ENCODE measurements at places on chromosomes 3 and 15.

- no peak for DNase-seq
These were observed 1.3 kb downstream of the SCAANT1 start for GRCh38 chr3:63910891-63911290.

GRCh38 chr15:47466357-47466756 lies 250.9 kb upstream of the SEMA6D start:
- DNase-seq, result no peak

DNA sequence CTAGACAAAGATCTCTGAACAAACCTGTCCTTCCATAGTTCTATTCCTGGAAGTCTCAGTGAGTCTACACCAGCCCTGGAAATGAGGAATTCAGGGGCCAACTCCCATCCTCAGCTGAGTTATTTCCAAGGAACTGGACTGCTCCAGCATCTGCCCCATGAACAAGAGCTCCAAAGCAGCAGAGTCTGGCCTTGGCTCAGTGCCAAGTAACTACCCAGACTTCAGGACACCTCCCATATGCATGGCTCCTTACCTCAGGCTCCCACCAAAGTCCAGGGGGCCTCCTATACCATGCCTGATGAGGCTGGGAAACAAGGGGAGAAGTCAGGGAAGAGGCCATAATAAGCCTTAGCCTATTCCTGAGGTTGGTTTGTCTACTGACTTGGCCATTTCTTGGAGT lies 45.0 kb downstream of the FAIM start:
- no peak for DNase-seq

DNA sequence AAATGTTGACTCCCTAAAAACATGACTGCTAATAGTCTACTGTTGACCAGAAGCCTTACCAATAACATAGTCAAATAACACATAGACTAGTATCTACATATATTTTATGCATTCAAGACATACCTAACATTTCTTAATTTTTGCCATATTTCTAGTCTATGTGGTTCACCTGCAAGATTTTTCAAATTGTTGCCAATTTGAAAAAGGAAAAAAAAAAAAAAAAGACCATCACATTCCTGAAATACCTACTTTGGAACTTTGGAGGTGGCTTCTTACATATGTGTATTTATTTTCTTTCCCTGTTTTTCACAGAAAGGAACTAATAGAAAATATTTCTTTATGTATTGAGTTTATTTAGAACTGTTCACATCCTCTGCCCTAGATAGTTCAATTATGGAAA lies 13.4 kb upstream of the ATP13A3 start:
- no peak for DNase-seq

DNA sequence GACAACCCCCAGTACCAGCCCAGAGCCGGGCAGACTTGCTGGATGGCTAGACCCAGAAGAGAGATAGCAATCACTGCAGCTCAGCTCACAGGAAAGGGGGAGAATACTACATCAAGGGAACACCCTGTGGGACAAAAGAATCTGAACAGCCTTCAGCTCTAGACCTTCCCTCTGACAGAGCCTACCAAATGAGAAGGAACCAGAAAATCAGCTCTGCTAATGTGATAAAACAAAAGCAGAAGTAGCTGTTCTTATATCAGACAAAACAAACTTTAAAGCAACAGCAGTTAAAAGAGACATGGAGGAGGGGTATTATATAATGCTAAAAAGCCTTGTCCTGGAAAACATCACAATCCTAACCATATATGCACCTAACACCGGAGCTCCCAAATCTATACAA lies 283.3 kb downstream of the KLF13 start:
- no peak for DNase-seq

- no peak for DNase-seq
These were observed 44.7 kb downstream of the RARB start for GRCh38 chr3:25472731-25473130.

GRCh38 chr3:120488296-120488695 lies 37.5 kb upstream of the FSTL1 start:
- DNase-seq, result no peak

GRCh38 chr3:129059311-129059958 lies 1.1 kb upstream of the GP9 start:
- DNase-seq, result no peak

DNA sequence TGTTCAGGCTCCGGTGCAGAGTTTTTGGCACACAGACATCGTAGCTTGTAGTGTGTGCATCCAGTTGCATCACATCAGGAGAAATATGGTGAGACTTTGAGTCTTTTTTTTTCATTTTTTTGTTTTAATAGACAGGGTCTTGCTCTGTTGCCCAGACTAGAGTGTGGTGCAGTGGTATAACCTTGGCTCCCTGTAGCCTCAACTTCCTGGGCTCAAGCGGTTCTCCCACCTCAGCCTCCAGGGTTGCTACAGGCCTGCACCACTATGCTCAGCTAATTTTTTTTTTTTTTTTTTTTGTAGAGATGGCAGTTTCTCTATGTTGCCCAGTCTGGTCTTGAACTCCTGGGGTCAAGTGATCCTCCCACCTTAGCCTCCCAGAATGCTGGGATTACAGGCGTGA lies 51.1 kb upstream of the TEX264 start:
- no peak for DNase-seq

DNA sequence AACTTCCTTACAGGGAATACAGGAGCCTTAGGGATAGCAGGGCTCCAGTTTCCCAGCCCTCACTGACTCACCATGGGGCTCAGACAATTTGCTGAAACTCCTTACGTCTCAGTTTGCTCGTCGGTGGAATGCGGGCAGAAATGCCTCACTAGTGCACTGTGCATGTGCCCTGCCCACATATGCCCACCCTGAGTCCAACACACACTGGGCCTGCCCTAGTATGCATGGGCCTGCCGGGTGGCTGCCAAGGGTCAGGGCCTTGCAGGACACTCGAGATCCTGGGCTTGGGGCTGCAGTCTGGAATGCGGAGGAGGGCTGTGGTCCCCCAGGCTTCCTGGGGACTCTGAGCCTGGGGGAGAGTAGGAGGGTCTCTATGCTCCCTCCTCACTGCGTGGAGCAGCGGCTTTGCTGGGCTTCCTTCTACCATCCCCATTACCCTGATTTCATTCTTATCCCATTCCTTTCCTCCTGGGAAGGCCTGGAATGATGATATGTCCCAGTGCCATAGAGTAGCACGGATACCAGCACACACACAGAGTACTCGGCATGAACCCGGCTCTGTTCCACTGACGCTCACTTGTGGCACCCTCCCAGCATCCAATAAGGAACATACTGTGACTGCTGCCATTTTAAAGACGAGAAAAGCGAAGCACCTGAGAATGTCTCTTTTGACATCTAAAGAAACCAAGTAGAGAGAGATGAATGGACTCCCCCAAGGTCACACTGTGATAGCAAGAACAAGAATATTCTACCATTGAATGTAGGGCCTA lies 124.2 kb downstream of the ASB7 start:
- DNase-seq, result no peak

DNA sequence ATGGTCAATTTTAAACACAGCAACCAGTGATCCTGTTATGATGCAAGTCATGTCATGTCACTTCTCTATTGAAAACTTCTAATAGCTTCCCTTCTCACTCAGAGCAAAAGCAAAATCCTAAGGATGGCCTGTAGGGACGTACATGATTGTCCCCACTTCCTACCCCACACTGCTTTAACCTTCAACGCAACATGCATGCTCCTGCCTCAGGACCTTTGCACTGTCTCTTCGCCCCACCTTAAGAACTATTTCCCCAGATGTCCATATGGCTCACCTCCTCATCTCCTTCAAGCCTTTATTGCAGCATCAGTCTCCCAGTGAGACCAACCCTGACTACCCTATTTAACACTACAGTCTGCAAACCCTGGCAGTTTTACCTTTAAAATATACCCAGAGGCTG lies 214.1 kb upstream of the CHRM5 start:
- DNase-seq, result no peak

DNA sequence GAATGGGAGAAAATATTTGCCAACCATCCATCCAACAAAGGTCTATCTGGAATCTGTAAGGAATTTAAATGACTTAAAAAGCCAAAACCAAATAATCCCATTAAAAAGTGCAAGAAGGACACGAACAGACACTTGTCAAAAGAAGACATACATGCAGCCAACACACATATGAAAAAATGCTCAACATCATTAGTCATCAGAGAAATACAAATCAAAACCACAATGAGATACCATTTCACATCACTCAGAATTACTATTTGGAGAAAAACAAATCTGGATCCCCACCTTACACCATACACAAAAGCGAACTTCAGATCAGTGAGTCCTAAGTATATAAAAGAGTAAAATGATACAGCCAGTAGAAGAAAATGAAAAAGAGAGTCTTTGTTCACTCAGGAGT lies 58.6 kb upstream of the MNS1 start:
- DNase-seq, result no peak

All from tibial artery (tissue), 4 donors.